NCI-H524 (cell line): ENCODE measurements at places on chromosomes 3 and 15.

- peak; percentile 23 for DNase-seq
Observed at GRCh38 chr15:57340682-57341259, 35.5 kb upstream of the CGNL1 start.

DNA sequence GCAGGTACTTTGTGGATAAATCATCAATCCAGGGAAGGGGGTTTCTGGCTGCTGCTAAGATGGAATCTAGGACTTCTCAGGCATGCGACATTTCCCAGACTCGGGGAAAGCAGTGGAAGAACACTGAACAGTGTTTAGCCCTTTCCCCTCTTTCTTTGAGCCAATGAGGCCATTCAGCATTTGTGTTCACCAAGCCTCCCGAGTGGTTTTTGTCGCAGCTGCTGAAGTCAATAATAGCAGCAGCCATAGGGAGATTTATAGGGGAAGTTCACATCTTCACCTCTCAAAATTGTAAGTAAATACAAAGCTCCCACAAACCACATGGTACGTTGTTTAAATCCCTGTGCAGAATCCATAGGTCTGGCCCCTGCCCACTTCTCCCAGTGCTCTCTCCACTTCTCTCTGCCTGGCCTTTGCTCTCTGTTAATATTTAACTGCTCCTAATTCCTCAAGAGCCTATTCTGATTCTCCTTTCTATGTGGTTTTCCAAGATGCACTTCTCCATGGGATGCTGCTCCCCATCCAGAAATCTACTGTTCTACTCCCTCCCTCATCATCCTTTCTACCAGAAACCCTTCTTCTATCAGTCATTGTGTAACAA is 230.7 kb downstream of the SHQ1 start:
- DNase-seq: peak; percentile 12

- DNase-seq: peak; percentile 32
Observed at GRCh38 chr15:74053941-74054529, 28.3 kb downstream of the GOLGA6A start.

- no peak for DNase-seq
Observed at GRCh38 chr3:143831208-143831607, 17.1 kb downstream of the SLC9A9 start.

DNA sequence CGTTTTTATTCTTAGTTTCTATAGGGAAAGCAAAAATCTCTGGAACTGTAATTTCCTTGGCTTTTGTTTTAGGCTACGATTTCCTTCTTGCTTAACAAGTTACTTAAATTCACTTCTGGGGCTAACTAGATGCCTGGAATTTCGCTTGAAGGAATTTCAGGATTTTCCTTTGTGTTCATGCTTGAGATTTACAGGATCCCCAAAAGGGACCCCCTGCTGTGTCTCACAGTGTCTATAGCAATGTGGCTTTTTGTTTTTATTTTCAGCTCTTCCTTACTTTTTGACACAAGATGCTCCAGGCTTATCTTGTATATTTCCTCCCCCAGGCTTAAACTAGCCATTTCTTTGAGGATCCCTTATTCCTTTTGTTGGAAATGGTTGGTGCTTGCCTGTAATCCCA is 95.5 kb upstream of the DPPA4 start:
- no peak for DNase-seq

DNA sequence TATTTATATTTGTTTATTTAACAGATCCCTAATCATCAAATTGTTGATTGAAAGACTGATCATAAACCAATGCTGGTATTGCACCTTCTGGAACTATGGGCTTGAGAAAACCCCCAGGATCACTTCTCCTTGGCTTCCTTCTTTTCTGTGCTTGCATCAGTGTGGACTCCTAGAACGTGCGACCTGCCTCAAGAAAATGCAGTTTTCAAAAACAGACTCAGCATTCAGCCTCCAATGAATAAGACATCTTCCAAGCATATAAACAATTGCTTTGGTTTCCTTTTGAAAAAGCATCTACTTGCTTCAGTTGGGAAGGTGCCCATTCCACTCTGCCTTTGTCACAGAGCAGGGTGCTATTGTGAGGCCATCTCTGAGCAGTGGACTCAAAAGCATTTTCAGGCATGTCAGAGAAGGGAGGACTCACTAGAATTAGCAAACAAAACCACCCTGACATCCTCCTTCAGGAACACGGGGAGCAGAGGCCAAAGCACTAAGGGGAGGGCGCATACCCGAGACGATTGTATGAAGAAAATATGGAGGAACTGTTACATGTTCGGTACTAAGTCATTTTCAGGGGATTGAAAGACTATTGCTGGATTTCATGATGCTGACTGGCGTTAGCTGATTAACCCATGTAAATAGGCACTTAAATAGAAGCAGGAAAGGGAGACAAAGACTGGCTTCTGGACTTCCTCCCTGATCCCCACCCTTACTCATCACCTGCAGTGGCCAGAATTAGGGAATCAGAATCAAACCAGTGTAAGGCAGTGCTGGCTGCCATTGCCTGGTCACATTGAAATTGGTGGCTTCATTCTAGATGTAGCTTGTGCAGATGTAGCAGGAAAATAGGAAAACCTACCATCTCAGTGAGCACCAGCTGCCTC is 14.7 kb downstream of the THBS1 start:
- no peak for DNase-seq
